ENCODE measurements at places on chromosomes 3 and 15.
A peak's percentile ranks its signal among the peaks of the same experiment; 100 is the strongest.

GRCh38 chr15:73750438-73750837 lies 2.7 kb downstream of the INSYN1 start:
- no peak for DNase-seq

DNA sequence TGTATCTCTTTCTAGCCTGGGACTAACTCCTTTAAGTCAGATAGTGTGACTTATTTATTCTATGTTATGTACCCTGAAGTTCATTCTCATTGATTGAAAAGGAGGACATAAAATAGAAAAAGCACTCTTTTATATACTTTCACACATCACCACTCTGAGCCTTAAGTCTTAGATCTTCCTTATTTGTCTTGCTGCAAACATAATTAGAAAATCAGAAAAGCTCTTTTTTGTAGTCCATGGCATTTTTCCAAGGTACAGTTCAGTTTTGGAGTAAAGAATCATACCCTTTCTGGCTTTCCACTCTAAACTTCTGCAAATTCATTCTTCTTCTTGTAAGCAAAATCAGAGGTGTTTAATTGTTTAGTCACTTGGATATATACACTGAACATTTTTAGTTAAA lies 75.5 kb downstream of the AKAP13 start:
- no peak for DNase-seq

GRCh38 chr3:2579206-2579605 lies 480.5 kb downstream of the CNTN4 start:
- no peak for DNase-seq

DNA sequence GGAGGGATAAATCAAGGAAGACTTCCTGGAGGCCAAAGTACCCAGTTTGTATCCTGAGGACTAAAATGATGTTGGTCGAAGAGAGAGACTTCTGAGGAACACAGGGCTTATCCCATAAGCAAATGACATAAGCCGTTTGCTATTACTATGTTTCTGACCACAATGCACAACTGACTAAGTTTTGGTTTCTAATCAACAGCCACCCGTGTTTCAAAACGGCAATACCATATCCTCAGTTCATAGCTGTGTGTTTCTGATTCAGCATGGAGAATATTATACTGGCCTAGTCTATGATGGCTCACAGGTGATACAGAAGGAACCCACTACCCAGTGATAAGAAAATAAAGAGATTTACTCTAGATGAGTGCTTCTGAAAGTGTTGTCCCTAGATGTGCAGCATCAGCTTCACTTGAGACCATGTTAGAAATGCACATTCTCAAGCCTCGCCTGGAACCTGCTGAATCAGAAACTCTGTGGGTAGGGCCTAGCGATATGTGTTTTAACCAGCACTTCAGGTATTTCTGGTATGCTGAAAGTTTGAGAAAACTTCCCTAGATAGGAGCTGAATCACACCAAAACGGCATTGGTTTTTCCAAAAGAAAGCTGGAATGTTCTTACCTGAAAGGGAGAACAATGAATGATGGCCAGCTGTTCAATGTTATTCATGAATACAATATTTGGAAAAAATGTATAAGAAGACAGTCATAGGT lies 639.7 kb upstream of the NR2F2 start:
- DNase-seq = no peak

- DNase-seq = no peak
These were observed 153.4 kb downstream of the GABRG3 start for GRCh38 chr15:27124287-27124871.

GRCh38 chr15:74777769-74778598 lies 3.9 kb upstream of the CSK start:
- no peak for DNase-seq

DNA sequence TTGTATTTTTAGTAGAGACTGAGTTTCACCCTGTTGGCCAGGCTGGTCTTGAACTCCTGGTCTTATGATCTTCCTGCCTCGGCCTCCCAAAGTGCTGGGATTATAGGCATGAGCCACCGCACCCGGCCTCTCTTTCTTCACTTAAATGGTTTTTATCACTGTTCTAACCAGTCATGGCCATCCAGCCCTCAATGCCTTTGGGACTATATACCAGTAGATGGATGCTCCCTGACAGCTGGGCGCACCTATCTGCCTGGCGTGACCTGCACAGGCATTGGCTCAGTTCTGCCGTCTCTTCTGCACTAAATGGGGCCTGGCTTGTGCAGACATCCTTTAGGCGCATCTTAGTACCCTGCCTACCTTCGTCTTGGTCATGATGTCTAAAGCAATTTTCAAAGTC lies 233.4 kb downstream of the ADAMTS17 start:
- DNase-seq = no peak

- no peak for DNase-seq
These were observed 24.8 kb downstream of the AKAP13 start for GRCh38 chr15:85404918-85405866.

DNA sequence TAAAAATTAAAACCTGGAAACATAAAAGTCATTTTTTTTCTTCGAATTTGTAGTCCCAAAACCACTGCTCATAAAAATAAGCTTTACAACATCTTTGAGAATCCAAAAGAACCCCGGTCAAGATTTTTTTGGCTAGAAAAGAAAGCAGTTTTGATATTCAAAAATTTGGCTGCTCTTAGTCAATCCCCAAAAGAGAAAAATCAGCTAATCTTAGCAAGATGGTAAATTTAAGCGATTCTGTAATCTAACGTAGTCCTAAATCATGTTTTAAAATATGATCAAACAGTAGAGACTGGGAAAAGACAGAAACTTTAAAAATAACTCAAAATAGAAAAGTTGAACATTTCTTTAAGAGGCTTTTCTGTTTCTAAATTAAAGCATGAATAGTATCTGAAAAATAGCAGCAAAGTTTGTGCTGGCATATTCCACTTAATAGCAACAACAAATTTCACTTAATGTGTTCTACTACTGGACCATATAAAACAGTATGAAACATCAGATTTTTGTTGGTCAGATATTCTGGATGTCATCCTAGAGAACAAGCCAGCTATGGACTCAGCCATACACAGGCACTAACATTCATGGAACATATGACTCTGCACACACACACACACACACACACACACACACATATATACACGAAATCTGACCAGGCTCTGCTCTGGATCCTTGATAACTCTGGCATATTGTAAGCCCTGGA lies 19.1 kb upstream of the NR2F2 start:
- DNase-seq = no peak

GRCh38 chr3:172678068-172678467 lies 32.8 kb downstream of the NCEH1 start:
- no peak for DNase-seq

GRCh38 chr3:143333367-143333766 lies 213.8 kb downstream of the CHST2 start:
- DNase-seq = no peak

DNA sequence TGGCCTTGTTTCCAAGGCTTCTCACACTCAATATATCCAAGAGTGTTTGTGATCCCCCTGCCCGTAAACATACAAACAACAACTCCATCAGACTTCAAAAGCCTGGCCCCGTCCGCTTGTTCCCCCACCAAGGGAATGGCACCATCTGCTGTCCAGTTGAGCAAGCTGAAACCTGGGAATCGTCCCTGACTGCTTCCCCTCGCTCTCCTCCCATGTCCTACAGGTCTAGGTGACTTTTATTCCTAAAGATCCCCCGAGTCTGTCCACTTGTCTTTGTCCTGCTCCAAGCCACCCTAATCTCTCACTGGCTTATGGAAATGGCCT lies 27.9 kb upstream of the FAM174B start:
- DNase-seq = no peak

DNA sequence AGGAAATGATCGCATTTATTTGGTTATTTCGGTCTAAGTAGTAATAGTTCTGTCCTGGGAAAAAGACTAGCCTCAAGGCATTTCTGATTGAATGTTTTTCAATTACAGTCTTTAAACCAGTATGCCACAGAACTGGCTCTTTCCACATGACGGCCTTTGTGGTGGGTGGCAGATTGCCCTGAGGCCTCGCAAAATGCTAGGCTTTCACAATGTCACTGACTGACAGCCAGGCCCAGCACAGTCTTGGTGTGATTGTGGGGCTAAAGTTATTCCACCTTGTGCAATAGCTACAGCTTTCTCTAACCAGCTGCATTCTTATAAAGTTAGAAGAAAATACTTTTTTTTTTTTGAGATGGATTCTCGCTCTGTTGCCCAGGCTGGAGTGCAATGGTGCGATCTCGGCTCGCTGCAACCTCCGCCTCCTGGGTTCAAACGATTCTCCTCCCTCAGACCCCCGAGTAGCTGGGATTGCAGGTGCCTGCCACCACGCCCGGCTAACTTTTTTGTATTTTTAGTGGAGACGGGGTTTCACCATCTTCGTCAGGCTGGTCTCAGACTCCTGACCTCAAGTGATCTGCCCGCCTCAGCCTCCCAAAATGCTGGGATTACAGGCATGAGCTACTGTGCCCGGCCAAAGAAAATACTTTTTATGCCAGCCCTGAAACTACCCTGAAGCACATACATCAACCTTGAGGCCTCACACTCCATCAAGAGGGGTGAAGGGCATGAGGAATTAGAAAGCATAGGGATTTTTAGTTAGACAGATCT lies 2.5 kb upstream of the ADIPOQ start:
- no peak for DNase-seq

- no peak for DNase-seq
These were observed 51.3 kb upstream of the OSBPL11 start for GRCh38 chr3:125646581-125646980.

DNA sequence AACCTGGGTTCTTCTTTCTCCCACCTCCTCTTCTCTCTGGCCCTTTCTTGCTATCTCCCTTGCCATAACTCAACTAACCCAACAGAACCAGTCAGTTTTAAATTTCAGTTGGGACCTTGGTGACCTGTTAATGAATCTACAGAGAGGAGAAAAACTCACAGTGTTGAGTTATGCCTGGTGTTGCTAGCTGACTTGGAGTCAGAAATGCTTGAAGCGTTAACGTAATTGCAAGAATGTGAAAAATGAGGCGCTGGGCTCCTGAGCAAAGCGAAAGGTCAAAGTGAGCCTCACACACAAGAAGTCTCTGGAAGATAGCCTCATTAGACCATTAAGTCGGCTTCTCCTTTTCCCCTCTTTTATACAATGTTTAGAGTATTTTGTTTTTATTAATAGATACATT lies 18.4 kb downstream of the MEIS2 start:
- no peak for DNase-seq

GRCh38 chr3:134334901-134335280 lies 39.4 kb downstream of the AMOTL2 start:
- no peak for DNase-seq

GRCh38 chr3:144821583-144821982 lies 850.0 kb downstream of the DIPK2A start:
- DNase-seq = no peak

DNA sequence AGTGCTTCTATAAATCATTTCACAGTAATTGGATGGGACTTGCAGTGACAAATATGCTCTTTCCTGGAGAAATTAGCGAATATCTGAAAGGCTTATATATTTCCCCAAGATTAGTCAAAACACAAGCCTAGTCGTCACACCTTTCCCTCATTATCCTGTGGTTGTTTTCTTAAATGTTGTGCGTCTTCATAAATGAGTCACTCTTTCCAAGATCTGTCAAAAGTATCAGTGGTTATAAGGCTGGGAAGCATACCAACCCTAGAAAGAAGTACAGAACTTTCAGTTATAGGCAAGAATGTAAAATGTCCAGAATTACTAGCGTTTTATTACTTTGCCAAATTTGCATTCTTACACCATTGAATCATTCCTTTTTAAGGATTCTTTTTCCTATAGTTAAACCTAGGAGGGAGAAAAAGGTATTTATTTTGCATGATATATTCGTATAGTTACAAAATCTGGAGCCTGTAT lies 33.6 kb downstream of the TMEM212 start:
- DNase-seq = no peak

- no peak for DNase-seq
These were observed 3.5 kb downstream of the SERINC4 start for GRCh38 chr15:43796566-43796965.

DNA sequence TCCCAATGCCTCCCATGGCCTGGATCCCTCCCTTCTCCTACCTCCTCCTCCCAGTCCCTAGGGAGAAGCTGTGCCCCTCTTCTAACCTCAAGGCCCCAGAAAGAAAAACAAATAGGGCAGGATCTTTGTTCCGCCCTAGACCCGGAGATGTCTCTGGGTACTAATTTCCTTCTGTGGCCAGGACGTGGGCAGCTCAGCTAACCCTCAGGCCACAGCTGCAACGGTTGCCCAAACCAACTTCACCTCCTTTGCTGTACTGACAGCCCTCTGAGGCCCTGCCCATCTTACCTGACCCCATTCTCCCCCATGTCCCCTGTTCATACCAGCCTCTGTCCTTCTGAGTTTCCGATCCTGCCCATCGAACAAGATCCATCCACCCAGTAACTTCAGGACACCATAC lies 70.7 kb downstream of the SRGAP3 start:
- no peak for DNase-seq

- DNase-seq = no peak
These were observed 216.5 kb upstream of the SEMA6D start for GRCh38 chr15:47500842-47501241.

GRCh38 chr3:183701744-183702143 lies 4.1 kb downstream of the YEATS2 start:
- DNase-seq = no peak

- peak; percentile 46 for DNase-seq
These were observed 12.8 kb downstream of the VILL start for GRCh38 chr3:38003371-38003816.

Measured in stimulated activated CD4-positive, alpha-beta T cell treated with anti-CD3 and anti-CD28 coated beads, Interleukin-4, amount 100 ng/mL, for 4 hours (primary cell).